ENCODE measurements at places on chromosomes 5 and 9.

DNA sequence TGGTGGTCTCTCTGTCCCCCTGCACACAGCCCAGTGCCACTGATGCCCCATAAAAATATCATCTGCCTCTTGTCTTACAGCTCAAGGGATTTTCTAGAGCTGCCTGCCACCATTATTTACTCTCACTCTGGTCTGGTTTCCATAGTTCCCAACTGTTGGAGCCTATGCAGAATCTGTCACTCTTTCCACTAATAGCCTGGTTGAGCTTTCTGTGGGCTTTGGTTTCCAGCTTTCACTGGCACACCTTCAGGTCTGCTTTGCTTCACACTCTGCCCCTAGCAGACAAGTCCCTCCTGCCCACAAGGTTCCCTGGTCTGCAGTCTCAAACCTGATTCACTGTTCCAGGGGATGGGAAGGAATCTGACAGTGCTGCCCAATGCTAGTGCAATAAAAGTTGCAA lies 103.0 kb upstream of the FTMT start:
- H3K4me3 ChIP-seq = no peak overlapping the region
- DNase-seq = peak; percentile 4
- no peak overlapping the region for H3K27ac ChIP-seq
- H3K27me3 ChIP-seq = no peaks in the 10 kb centered on the region

DNA sequence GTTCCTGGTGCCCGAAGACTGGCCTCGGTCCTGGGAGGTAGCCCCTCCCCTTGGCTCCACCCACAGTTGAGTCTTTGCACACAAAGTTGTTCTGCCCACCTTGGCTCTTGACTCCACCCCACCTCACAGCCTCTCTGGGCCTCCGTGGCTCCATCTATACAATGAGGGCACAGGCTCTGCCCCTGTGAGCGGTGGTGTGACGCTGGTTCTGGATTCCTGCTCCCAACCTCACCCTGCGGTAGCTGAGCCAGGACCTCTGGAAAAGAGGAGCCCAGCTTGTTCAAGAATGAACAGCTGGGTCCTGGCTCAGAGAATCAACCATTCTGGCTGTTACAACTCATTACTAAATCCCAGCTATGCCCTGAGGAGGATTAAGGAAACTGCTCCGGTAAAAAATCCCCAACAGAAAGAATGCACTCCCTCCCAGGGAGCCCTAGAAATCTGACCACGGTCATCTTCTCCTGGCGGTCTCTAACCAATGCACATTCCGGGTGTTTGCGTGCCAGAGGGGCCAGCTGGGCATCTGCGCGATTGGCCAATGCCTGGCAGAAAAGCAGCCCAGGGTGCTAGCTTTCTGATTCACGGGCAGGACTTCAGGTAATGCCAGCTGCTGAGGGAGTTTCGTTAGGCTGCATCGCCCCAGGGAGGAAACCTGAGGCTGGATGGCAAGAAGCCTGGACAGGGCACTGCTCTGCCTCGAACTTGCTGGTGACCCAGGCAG lies 9.9 kb upstream of the GRHPR start:
- H3K36me3 ChIP-seq = no peaks in the 10 kb centered on the region
- H3K27ac ChIP-seq = peak overlapping the region; percentile 66
- no peak for DNase-seq
- H3K4me3 ChIP-seq = no peak overlapping the region

- peak; percentile 8 for DNase-seq
- H3K4me1 ChIP-seq = no peaks in the 10 kb centered on the region
- H3K4me3 ChIP-seq = no peak overlapping the region
- H3K27me3 ChIP-seq = no peaks in the 10 kb centered on the region
- H3K36me3 ChIP-seq = no peaks in the 10 kb centered on the region
Observed at GRCh38 chr5:23977997-23978396, 470.6 kb downstream of the PRDM9 start.

GRCh38 chr5:155504606-155505005 lies 491.1 kb downstream of the KIF4B start:
- no peak for DNase-seq
- no peak overlapping the region for H3K4me3 ChIP-seq
- no peaks in the 10 kb centered on the region for H3K36me3 ChIP-seq
- H3K27me3 ChIP-seq = no peaks in the 10 kb centered on the region

DNA sequence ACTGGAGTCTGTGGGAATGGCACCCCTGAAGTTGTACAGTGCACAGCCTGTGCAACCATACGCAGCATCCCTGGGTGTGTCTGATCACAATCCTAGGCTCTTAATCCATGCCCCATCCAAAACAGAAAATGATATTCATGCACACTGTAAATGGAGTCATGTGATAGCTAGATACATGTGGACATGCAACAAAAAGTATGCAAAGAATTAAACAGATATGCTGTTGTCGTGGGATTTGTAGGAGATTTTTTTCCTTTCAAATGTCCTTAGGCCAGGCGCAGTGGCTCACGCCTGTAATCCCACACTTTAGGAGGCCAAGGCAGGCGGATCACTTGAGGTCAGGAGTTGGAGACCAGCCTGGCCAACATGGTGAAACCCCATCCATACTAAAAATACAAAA lies 36.1 kb downstream of the PRRX2 start:
- no peak overlapping the region for H3K4me3 ChIP-seq
- DNase-seq = no peak
- peaks cover 9% of the 10 kb centered on the region for H3K36me3 ChIP-seq

- no peaks in the 10 kb centered on the region for H3K36me3 ChIP-seq
- H3K4me1 ChIP-seq = no peaks in the 10 kb centered on the region
Observed at GRCh38 chr5:179160584-179160983, 100.4 kb downstream of the ZNF354C start.

DNA sequence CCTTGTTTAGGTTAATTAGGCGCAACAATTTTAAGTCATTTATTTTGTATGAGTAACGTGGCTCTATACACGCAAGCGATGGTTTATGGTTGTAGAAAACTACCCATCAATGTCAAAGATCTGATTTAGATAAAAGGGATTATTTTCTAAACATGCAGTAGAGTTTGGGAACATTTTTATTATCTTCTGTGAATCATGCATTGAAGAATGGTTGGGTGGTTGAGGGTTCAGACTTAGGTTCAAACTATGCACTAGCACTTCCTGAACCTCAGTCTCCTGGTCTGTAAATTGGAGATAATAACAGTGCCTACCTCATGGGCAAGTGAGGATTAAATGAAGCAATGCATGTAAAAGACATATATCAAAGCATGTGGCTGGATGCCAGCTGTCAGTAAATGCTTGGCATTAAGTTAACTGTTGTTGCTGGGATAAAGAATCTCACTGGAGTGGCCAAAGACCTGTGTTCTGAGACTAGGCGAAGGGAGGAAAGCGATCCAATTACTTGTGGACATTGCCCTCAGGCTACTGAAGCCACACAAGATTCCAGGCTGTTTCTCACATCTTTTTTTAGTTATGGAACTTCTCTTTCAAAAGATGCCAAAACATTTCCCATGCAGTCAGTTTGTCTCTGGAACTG lies 1.1 kb upstream of the OTULINL start:
- no peak overlapping the region for H3K27ac ChIP-seq
- H3K36me3 ChIP-seq = no peaks in the 10 kb centered on the region
- peaks cover 34% of the 10 kb centered on the region for H3K27me3 ChIP-seq
- peak; percentile 74 for DNase-seq
- H3K4me3 ChIP-seq = no peak overlapping the region
- peaks cover 8% of the 10 kb centered on the region for H3K4me1 ChIP-seq

DNA sequence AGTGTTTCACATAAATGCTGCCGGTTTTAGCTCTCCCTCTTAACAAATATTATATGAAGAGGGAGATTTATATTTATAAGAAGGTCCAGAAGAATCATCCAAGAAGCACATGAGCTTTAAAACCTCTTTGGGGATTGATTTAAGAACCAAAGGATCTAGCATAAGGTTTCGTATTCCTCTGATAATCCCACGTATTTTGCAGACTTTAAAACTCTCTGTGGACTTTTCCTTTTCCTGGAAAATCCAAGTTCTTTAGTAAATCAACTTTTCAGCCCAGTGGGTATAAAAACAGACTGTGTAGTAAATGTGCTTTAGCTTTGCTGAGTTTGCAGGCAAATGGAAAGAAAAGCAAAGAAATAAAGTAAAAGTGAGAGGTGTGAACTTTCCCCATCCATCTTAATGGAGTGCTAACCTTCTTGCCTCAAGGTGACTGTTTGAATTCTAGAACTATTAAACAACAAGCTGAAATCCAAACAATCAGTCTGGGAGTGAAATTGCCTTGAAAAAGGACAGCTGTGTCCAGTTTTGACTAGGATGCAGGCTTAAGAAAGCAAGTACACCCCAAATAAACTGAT lies 363.4 kb upstream of the SLC24A2 start:
- H3K27me3 ChIP-seq = peaks cover 13% of the 10 kb centered on the region
- DNase-seq = no peak
- H3K36me3 ChIP-seq = no peaks in the 10 kb centered on the region
- no peaks in the 10 kb centered on the region for H3K4me1 ChIP-seq
- H3K27ac ChIP-seq = no peak overlapping the region

DNA sequence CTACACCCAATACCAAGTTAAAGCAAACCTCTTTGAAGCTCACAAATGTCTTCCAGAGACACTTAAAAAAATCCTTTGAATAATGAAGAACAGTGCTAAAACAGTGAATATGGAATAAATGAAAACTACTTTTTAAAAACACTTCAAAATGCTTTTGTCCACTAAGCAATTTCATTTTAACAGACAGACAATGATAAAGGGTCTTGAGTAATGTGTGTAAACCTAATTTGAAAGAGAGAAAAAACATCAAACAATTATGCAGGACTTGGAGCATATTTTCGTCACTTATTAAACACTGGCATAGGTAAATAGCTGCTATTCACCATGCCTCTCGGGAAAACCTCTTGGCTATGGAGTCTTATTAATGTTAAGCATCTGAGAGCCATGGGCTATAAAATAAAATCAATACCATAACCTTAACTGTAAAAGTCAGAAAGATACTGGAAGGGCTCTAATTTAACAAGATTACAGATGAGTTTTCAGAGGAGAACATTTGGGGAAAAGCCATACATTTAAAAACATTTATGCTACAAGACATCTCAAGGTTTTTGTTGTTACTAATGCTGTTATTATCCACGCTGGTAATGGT lies 177.8 kb downstream of the NFIB start:
- H3K27me3 ChIP-seq = no peaks in the 10 kb centered on the region
- H3K4me1 ChIP-seq = no peaks in the 10 kb centered on the region
- no peak overlapping the region for H3K4me3 ChIP-seq
- no peak for DNase-seq

GRCh38 chr5:32520356-32520755 lies 65.0 kb upstream of the SUB1 start:
- H3K27ac ChIP-seq = no peak overlapping the region
- DNase-seq = no peak
- H3K4me3 ChIP-seq = no peak overlapping the region
- no peaks in the 10 kb centered on the region for H3K27me3 ChIP-seq
- no peaks in the 10 kb centered on the region for H3K36me3 ChIP-seq
